MCF 10A (cell line): ENCODE measurements at places on chromosomes 2 and 18.
A peak's percentile ranks its signal among the peaks of the same experiment; 100 is the strongest.

GRCh38 chr2:99619151-99619550 lies 129.3 kb upstream of the REV1 start:
- DNase-seq, result no peak

- DNase-seq, result peak; percentile 83
These were observed 565.7 kb downstream of the SLC4A3 start for GRCh38 chr2:220192994-220193753.

DNA sequence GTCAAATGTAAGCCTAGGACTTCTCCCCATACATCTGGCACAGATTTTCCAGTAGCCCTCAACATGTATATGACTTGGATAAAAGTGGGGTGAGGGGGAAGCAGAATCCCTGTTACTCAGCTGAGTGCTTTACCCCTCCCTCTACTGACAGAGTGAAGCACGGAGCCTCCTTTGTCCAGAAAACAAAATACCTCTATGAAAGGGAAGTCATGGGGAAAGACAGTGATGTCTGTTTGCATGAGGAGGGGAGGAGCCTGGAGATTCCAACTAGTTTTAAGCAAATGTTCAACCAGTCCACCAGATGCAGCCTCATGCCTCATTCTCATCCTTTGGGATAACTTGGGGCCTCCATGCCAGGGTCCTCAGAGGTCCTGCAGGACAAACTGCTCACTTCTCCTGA lies 203.9 kb downstream of the SMAD2 start:
- no peak for DNase-seq

- DNase-seq, result no peak
These were observed 28.8 kb downstream of the GLI2 start for GRCh38 chr2:120764492-120764891.

DNA sequence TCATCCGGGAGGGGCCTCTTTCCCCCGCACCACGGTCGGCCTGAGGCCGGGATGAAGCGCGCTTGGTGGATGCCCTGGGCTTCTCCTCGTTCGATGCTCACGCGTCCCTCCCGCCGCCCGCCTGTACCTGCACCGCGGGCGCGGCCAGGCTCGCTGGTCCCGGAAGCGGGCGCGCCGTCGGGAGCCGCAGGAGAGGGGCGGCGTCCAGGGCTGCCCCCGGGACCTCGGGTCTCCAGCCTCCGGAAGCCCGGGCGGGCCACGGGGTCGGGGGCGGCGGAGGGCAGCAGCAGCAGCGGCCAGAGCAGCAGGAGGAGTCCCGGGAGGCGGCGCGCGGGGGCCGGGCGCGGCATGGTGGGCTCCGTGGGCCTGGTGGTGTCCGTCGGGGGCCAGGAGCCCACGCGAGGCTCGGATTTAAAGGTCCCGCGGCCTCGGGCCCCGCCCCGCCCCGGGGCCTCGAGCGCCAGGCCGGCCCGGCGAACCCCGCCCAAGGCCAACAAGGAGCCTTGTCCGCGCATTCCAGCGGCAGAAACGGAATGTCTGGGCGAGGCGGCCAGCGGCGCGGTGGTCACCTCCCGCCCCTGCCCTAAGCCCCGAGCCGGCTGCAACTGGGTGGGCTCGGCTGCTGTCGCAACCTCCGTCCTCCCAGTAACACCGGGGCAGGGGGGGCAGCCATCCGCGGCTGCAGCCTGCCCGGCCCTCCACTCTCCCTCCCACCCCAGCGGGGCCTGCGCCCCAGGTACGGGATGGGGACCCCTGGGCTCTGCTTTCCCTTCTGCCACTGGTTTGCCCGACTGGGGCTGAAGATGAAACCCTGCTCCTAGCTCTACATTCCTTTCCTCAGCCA lies at the start of gene MATN3:
TSS of gene MATN3 (minus strand) at position 387 of the 844 bp plus-strand sequence. CDS start at position 350, 37 bp downstream.
- peak; percentile 17 for DNase-seq

GRCh38 chr2:55400332-55400731 lies 19.3 kb downstream of the CCDC88A start:
- no peak for DNase-seq

- DNase-seq, result peak; percentile 49
These were observed 48.4 kb upstream of the PIK3C3 start for GRCh38 chr18:41906528-41907146.

DNA sequence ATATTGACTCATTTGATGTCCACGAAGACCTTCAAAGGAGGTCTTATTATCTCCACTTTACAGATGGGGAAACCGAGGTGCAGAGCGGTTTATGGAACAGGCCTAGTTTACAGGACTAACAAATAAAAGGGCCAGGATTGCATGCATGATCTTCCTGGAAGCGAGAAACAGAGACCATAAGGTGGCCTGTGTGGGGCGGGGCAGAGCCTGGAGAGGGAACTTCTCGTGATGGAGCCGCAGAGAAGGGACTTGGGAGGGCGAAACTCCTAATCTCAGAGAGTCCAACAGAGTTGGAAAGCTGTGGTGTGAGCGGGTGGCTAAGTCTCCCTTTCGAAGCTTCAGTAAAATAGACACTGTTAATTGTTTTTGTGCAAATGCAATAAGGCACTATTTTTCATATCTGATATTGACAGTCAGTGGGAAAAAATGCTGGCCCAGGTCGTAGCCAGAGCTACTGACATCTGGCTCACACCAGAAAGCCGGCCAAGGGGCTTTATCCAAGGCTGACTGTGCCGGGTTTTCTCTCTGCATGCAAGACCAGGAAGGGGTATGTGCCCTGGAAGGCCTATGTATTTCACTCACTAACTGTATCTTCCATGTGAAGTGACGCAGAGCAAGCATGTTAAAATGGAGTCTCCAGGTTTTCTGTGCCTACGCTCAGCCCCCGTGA lies 4.5 kb downstream of the INPP5D start:
- no peak for DNase-seq

DNA sequence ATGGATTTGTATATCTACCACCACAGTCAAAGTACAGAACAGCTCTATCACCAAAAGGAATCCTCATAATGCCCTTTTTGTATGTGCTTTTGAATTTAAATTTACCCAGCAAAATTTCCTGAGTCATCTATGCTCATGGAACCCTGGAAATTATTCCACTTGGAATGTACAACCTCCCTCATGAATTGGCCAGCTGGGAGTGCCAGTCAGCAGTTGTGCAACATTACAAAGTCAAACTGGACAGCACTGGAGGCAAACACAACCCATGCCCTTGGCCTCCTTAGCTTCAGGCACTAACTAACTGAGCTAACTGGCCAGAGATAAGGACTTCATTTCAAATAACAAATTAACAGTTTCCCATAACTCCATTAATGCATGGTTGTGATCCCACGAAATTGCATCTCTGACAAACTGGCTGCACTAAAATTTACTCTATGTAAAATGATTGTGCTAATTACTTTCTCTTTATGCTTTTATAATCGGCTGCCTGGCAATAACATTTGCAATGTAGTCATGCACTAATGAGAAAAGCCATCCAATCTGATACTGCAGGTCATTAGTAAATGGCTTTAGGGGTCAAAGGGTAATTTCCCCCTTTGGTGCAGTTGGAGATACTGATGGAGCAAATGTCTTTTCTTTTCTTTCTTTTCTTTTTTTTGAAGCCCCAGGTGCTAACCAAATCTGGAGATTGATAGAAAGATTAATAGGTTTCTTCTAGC lies 270.5 kb downstream of the ACTR3 start:
- peak; percentile 21 for DNase-seq

- no peak for DNase-seq
These were observed 5.2 kb upstream of the KCNK3 start for GRCh38 chr2:26687328-26687727.

GRCh38 chr2:173872714-173873113 lies 92.5 kb downstream of the SP3 start:
- no peak for DNase-seq

GRCh38 chr2:177204417-177204816 lies 8.2 kb upstream of the HNRNPA3 start:
- no peak for DNase-seq

DNA sequence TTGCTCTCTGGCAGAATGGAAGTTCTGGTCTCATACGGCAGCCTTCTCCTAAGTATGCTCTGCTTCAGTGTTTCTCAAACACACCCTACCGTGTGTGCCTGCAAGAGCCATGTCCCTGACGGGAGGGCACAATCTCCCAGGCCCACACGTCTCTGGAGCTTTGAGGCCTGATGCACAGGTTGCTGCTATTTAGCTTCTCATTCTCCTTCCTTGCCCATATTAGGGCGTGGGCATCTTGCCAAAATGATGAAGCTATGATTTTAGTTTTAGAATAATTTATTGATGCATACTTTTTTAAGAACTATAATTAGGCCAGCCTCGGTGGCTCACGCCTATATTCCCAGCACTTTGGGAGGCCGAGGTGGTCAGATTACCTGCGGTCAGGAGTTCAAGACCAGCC lies 107.9 kb downstream of the RNF144A start:
- DNase-seq, result no peak

- no peak for DNase-seq
These were observed 142.9 kb upstream of the NDUFV2 start for GRCh38 chr18:8959551-8960135.

GRCh38 chr2:196601430-196602306 lies 37.8 kb upstream of the CCDC150 start:
- DNase-seq, result peak; percentile 89

- DNase-seq, result peak; percentile 87
These were observed 28.0 kb downstream of the KCNK3 start for GRCh38 chr2:26720322-26721114.

DNA sequence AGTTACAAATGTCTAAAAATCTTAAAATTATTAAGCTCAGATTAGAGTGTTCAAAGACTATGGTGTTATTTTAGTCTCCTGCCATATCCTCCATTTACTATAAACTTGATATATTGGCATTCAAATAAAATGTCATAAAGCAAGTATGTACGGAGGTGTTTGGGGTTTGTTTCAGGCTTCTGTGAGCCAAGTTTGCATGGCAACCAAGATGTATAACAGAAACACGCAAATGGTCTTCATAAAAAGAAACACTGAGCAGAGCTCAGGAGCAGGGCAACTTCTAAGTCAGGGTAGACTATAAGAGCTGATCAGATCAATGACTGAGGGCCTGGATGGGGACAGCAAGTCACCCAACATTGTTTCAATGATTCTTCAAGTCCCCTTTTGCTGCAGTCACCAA lies 20.5 kb upstream of the OSR1 start:
- DNase-seq, result no peak

DNA sequence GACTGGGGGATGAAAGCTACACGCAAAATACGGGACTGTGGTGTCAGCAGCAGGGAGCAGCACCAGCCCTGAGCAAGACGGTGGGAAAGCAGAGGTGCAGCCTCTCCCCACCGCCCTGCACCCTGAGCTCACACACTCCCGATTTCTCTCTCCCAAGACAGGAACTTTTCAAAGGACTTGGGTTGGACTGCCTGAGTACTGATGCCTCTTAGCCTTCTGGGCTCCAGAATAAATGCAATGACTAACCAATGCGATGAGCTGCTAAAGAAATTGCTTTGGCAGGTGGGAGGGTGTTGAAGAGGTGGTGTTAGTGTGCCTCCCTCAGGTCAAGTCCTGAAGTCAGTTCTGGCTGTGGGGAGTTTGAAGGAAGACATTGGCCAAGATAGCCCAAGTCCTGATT lies 9.6 kb downstream of the TRIM54 start:
- peak; percentile 33 for DNase-seq

DNA sequence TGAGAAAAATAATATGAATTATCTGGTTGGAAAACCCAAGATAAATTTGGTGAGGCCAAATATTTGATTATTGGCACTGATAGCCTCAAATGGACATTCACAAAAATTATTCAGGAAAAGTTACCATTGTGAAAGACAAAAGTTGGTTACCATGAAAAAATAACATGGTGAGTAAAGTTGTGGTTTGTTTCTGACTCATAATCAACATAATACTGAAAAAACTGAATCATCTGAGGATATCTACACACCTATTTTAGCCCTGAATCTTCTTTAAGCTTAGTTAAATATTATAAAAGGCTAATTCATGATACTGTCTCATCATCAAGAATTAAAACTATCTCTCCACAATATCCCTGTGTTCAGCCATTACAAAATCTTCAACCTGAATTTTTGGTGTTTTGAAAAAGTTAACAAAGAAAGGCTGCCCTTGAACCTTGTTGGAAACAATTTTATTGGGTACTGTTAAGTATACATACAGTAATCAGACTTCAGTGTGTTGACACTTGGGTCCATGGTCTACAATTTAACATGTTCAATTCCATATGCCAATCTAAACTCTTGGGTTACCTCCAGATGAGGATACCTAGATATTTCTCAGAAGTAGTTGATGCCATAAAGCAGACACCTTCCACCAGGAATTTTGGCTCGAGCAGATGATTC lies 607.5 kb upstream of the SLC39A10 start:
- peak; percentile 55 for DNase-seq

DNA sequence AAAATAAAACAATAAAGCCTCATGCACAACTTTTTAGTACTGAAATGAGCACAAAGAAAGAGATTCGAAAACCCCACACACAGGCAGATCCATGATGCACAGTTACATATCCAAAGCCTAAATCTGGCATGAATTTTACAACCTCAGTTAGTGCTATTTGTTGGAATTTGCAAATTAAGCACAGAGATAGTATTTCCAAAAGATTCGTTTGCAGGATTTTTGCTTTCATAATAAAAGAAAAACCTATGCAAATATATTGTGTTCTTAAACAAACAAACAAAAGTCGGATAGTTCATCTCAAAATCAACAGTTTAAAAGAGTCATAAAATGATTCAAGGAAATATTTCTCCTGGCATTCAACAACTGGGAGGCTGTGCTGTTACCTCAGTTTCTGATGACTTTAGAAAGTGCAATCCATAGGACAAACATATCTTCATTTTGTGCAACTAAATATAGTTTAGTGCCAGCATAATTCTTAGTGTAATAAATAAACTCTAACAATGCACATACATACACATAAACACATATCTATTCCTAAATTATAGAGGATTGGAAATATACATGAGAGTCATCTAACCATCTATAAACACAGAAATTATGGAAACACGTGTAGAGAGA lies 10.8 kb downstream of the PAX3 start:
- DNase-seq, result no peak

- no peak for DNase-seq
These were observed 9.4 kb upstream of the SLC38A11 start for GRCh38 chr2:164964700-164965099.

DNA sequence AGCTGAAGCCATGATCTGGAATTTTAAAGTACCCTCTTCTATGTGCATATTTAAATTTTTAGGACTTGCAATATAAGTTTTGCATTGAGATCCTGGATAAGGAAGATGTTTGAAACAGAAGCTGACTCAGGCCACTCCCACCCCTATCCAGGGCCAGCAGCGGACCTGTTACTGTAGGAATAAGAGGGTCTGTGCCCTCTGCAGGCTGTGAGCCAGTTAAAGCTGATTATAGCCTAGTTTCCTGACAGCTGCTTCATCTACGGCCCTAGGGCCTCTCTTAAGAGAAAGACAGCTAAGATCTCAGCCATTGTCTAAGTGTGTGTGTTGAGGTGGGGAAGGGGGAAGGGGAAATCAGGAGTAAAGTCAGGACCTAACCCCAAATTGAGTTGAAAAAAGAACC lies 234.0 kb downstream of the HAUS1 start:
- DNase-seq, result no peak
